ENCODE measurements at places on chromosomes 6 and 20.

- DNase-seq = no peak
Measured at GRCh38 chr6:72287801-72288200, 334.1 kb upstream of the KCNQ5 start.

- no peak for DNase-seq
Measured at GRCh38 chr6:54618572-54618971, 228.0 kb upstream of the FAM83B start.

DNA sequence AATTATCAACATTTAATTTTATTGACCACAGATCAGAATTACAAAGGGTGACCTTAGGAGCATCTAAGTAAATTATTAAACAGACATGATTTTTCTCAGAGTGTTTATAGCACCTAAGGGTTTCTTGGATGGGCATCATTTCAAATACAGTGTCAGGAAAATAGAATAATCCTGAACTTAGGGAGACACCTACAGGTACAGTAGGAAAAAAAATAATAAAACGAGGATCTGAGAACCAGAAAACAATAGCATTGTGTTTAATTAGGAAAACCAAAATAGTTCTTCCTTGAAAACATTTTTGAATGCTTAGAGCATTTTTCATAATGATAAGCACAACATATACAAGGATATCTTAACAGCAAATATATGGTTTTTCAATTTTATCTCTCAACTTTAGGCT lies 39.2 kb downstream of the MMUT start:
- DNase-seq = peak; percentile 17

DNA sequence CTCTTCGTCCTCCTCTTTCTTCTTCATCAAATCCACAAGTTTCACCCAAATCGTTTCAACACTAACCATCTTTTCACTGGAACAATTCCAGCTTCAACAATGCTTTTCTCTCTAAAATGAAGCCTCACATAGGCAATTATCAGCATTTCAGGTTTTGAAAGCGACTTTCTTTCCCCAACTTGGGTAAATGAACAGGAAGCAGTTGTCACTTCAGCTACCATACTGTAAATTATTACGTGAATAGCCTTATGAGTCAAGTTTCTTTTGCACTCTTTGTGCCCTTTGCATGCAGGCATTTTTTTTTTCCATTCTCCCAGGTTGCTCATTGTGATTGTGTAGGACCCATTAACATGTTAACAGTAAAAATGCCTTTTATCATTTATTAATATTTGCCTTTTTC lies 121.7 kb upstream of the BTBD3 start:
- no peak for DNase-seq

DNA sequence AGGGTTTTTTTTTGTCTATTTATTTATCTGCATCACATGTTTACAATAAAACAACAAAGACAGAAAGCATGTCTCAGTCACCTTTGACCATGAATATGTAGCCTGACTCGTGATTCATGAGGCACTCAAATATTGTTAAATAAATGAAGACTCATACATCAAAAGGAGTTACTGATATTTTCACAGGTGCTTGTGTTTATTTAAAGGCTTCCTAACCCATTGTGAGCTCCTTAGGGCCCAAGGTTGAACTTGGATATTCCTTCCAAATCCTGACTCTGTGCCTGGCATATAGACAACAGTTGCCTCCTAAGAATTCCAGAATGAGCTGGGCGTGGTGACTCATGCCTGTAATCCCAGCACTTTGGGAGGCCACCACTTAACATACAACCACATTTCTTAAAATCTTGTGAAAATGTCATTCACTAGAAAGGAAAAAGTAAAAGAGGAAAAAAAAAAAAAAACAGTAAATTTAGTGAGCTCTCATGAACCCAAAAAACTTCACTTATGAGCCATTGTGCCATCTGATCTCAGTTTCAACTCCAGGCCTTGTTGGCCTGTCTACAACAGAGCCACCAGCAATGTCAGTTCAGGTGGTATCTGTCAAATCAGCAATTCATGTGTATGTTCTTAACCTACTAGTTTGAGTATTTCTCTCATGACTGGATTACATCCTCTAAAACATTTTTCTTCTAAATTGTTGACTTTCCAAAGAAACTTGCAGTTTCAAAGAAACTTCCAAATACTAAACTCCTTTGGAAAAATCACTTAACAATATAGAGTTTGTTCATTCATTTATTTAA lies 162.7 kb upstream of the MARCKS start:
- DNase-seq = peak; percentile 18

- no peak for DNase-seq
Measured at GRCh38 chr20:4052139-4052480, 36.8 kb upstream of the RNF24 start.

DNA sequence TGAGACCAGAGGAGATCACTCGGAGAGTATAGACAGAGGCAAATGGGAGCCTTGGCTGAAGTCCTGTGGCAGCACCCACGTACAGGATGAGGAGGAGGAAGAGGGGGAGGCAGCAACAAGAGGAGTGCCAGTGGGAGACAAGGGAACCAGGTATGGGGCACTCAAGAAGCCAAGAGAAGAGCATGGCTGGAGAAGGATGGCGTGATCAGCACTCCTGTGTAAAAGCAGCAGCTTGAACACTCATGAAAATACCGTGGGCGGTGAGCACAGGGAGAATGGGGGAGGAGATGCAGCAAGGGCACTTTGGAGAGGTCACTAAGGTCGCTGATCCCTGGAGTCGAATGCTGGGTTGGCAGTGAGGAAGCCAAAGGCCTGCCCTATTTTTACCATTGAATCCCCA lies 51.2 kb upstream of the PRND start:
- DNase-seq = no peak

Measured in GM03348 (cell line).